ENCODE measurements at places on chromosomes 16 and 17. TPM values are rescaled to one million over a fixed set of nuclear protein-coding genes. Genes with fewer than 3 reads are reported as not detected.

GRCh38 chr16:56409195-56409594 lies 16.1 kb downstream of the AMFR start:
- DNase-seq = no peak

- no peak for DNase-seq
Observed at GRCh38 chr17:35489944-35490343, 41.4 kb upstream of the SLFN13 start.

DNA sequence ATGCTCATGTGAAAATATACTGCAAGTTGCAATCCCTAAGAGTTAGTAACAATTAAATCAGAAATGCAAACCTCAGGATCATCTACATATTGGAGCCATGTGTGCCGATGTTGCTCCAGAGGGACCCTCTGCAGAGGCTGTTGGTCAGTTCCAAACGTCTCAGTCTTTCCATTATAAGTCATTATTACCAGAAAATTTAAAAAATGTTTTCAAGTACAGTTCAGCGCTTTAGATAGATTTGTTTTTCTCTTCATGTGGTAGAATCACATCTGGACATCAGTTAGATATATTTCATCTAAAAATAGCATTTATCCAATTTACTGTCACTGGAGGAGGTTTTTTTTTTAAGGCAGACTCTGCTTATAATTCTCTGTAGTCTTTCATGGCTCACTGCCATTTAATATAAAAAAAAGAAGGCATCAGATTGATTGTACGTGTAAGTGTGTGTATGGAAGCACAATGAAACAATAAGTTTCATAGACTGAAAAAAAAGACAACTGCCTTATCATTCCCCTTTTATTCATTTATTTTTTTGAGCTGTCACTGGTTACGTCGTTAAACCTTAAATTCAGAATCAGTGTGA lies 46.1 kb upstream of the MARCHF10 start:
- DNase-seq = no peak

GRCh38 chr16:8398548-8398947 lies 191.8 kb downstream of the TMEM114 start:
- no peak for DNase-seq

The MYH2 gene
- total RNA-seq = not detected

All from stomach (tissue), 19 donors.